ENCODE measurements at places on chromosomes 16 and 17. TPM values are rescaled to one million over a fixed set of nuclear protein-coding genes. Genes with fewer than 3 reads are reported as not detected.
A peak's percentile ranks its signal among the peaks of the same experiment; 100 is the strongest.

DNA sequence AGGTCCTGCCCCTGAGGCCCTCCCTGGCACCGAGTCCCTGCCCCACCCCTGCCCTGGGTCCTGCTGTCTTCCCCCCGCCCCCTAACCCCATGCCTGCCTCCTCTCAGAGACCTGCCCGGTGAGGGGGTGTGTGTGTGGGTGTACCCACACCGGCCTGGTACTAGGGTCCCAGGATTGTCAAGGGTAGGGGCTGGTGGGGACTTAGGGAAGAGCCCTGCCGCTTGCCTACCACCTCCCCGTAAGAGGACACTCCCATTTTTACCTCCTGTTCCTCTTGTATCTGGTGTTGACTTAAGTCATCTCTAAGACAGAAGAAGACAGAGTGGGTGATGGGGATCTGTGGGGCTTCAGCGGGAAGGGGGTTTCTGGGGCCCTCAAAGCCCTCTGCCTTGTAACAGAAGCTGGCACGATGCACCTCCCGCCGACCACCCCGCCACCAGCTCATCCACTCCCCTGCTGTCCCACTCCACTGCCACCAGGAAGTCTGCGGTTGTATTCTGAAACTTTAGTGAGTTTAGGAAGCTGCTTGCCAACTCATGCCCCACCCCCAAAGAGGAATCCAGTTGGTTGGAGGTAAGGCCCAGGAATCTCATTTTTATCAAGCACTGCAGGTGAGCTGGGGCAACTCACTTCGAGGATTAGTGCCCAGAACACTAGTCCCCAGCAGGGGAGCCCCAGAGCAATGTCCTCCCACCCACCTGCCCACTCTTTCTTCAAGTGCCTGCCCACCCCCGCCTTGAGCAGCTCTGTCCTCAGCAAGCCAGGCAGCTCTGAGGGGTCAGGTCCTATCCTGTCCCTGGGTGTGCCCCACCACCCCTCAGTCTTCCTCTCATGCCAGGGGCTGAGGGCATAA is 5.6 kb downstream of the SPATA32 start:
- DNase-seq, result peak; percentile 19

GRCh38 chr17:48241131-48241591 is 133.6 kb downstream of the SNX11 start:
- DNase-seq, result peak; percentile 32

The LITAFD gene
- not detected for total RNA-seq

DNA sequence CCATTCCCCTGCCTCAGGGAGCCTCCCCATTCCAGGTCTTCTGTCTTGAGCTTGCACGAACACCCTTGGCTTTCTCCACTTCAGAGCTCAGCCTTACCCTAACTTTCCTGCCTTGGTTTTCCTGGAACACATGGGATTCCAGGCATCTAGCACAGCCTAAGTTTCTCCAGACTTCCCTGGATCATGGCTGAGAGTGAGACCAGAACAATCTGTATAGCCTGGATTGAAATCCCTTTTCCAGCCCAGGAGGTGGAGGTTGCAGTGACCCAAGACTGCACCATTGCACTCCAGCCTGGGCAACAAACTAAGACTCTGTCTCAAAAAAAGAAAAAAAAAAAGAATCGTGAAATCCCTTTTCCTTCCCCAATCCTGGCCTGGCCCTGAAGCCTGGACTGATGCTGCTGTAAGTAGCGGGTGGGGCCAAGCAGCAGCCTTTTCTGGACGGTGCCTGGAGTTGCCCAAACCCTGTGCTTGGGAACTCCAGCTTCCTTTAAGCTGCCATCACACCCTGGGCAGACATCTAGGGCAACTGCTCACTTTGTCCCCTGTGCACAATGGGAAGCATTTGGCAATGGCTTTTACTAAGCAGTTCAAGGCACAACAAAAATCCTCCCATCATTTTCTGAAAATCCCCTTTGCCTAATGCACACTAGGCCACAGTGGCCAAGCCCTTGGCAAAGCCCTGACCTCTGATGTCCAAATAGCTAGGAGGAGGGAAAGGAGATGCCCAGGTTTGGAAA is 12.0 kb upstream of the SLC16A5 start:
- DNase-seq, result no peak

- DNase-seq, result no peak
These were observed 3.5 kb upstream of the ARMC5 start for GRCh38 chr16:31455601-31456314.

- no peak for DNase-seq
These were observed 12.7 kb upstream of the CD300A start for GRCh38 chr17:74453665-74454196.

The UTS2R gene
- total RNA-seq, result not detected

The GDPD3 gene
- 27.5 TPM for total RNA-seq

DNA sequence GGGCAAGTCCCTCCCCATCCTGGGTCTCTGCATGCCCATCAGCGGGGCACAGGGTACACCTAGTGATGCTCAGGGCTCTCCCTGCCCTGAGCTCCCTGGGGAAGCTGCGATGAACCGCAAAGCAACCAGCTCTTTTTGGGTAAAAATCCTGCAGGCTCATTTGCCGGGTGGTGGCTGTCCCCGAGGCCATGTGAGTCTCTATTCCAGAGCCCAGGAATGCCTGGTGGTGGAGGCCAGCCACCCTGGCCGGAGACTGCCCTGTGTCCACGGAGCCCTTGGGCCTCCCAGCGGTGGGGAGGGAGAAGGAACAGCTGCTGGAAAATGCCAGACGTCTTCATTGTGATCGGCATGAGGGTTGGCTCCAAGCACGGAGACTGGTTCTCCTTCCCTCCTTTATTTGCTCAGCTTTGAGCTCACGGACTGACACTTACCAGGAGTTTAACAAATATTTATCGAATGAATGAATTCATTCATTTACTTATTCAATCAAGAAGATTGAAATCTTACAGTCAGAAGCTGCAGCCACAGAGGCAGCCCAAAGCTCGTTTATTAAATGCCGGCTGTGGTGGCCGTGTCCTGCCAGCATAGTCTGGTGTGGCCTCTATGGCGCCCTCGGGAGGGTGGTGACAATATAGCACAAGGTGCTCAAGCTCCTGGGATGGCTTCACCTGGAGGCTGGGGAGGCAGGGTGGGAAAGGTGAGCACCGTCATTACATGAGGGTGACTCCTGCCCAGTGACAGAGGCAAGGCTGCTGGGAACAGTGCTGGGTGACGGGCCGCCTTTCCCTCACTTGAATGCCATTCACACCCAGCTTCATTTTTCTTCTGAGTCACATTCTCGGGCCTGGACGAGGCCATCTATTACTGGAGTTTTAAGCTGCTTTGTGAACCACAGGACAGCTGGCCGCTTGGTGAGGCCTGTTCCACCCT is 31.1 kb upstream of the JPH3 start:
- peak; percentile 58 for DNase-seq

- no peak for DNase-seq
These were observed 216.9 kb downstream of the IRX3 start for GRCh38 chr16:54069601-54070239.

DNA sequence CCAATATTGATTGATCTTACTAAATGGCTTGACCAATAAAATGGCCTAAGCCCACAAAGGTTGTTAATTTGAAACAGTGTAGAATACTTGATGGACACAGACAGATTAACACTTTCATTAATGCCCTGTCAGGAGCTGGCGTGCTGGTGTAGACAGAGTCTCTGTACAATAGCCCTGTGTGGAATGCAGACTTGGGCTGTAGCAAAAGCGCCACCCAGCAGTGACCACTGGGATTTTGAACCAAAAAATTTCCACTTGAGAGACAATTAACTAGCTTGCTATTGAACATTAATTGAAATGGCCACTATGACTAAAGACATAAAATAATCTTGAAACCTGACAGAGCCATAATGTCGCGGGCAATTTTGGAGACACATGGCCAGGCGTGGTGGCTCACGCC is 19.7 kb upstream of the GUCY2D start:
- no peak for DNase-seq

The MPP2 gene
- 8.6 TPM for total RNA-seq

- DNase-seq, result peak; percentile 55
These were observed at the start of gene SLC46A1 for GRCh38 chr17:28405632-28406472. Gene SLC46A1 (minus strand): TSS chr17:28406212. CDS start chr17:28406114, 98 bp downstream.

- no peak for DNase-seq
These were observed 10.1 kb downstream of the CSNK2A2 start for GRCh38 chr16:58187665-58188421.

DNA sequence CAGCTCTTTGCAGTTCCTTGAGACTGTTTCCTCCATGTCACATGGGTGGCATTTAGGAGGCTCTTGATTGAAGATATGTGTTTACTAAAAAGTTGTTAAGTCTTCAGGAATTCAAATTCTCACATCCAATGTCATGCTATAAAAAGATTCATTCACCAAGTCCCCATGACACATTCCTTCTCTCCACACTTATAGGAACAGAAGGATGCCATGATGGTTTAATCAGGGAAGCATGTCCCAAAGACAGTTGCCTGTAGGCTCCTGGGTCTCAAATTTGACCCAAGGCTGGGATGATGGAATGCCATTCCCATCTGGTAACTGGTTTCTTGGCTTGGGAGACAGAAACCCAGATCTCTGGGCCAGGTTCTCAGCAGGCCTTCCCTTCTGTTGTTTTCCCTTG is 140.6 kb upstream of the SOX9 start:
- no peak for DNase-seq

The LSM12 gene
- total RNA-seq, result 60.9 TPM

The CHP2 gene
- total RNA-seq, result not detected

GRCh38 chr17:68057531-68057952 is 22.0 kb downstream of the KPNA2 start:
- no peak for DNase-seq

DNA sequence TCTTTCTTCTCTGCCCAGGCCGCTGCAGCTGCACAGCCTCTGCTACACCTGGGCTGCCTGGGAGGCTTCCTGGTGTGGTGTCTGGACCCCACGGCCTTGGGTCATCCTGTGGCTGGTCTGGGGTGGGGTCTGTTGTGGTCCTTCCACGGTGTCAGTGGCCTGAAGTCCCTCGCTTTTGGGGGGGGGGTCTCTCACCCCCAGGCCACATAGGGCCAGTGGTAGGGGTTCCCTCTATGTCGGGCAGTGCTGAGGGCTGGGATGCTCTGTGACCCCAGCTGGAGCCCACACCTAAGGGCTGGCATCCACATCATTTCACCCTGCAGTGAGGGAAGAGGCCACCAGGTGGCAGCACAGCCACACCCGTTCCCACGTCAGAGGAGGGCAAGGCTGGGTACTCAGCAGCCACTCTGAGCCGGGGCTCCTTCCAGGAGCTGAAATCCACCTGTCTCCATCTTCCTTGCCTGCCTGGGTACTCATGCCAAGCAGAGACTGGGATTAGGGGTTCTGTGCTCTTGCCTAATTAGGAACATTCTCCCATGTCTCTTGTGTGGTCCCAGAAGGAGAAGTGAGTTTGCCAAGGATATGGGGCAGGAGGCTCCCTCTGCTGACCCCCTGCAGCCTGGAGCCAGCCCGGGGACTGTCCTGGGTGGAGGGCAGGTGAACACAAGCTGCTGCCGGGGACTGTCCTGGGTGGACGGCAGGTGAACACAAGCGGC is 13.0 kb downstream of the ENGASE start:
- DNase-seq, result peak; percentile 77
